Activated B cell treated with CpG ODN at 0.5 μM for 24 hours (primary cell): ENCODE measurements at places on chromosomes 7 and 10. TPM values are rescaled to one million over a fixed set of nuclear protein-coding genes. Genes with fewer than 3 reads are reported as not detected.

The DDC gene
- total RNA-seq, result not detected in 2 replicates

The MYH16 gene
- not detected in 2 replicates for total RNA-seq

The PLAC9 gene
- total RNA-seq, result not detected in 2 replicates

The NME8 gene
- total RNA-seq, result not detected in 2 replicates

The FXYD4 gene
- not detected in 2 replicates for total RNA-seq

The TRIL gene
- not detected in 2 replicates for total RNA-seq

The ZNF107 gene
- 40.3 and 50.5 TPM in 2 replicates for total RNA-seq

The LRRD1 gene
- total RNA-seq, result not detected in 2 replicates

The C10orf62 gene
- not detected in 2 replicates for total RNA-seq

- H3K27ac ChIP-seq, result no peak overlapping the region
- H3K4me3 ChIP-seq, result no peak overlapping the region
- H3K27me3 ChIP-seq, result peaks cover 4% of the 10 kb centered on the region
- no peaks in the 10 kb centered on the region for H3K4me1 ChIP-seq
- DNase-seq, result no peak
These were observed 71.9 kb upstream of the ADARB2 start for GRCh38 chr10:1809139-1809741.

- H3K4me1 ChIP-seq, result no peaks in the 10 kb centered on the region
- no peak overlapping the region for H3K4me3 ChIP-seq
- H3K27me3 ChIP-seq, result no peaks in the 10 kb centered on the region
- DNase-seq, result no peak
These were observed 241.9 kb upstream of the SP8 start for GRCh38 chr7:21028599-21028998.

GRCh38 chr10:80647173-80647833, 109.6 kb downstream of the SH2D4B start:
- H3K36me3 ChIP-seq, result no peaks in the 10 kb centered on the region
- no peak overlapping the region for H3K27ac ChIP-seq
- DNase-seq, result no peak

DNA sequence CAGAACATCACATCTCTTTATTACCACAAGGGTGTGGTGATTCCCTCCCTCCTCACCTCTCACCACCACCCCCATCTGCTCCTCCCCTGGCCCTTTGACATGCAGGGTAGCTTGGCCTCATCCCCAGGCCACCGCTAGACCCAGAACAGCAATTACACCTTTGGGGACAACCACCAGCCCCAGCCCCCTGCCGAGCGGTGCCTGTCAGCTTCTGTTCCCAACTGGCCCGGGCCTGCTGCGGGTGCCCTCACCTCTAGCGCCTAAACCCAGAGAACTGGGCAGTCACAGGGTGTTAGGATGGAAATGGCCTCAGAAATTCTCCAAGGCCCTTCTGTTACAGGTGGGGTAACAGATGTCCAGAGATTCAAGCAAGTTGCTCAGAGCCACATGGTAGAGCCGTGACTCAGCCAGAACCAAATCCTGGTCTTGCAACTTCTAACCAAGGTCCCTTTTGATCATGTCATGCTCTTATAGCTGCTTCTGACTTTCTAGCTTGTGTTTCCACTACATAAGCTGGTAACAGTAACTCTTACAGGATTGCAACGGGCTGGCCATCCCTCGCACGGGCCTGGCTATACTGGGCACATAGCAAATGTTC, 78.0 kb downstream of the PRKAG2 start:
- H3K4me3 ChIP-seq, result no peak overlapping the region
- H3K4me1 ChIP-seq, result peaks cover 27% of the 10 kb centered on the region
- no peak for DNase-seq

DNA sequence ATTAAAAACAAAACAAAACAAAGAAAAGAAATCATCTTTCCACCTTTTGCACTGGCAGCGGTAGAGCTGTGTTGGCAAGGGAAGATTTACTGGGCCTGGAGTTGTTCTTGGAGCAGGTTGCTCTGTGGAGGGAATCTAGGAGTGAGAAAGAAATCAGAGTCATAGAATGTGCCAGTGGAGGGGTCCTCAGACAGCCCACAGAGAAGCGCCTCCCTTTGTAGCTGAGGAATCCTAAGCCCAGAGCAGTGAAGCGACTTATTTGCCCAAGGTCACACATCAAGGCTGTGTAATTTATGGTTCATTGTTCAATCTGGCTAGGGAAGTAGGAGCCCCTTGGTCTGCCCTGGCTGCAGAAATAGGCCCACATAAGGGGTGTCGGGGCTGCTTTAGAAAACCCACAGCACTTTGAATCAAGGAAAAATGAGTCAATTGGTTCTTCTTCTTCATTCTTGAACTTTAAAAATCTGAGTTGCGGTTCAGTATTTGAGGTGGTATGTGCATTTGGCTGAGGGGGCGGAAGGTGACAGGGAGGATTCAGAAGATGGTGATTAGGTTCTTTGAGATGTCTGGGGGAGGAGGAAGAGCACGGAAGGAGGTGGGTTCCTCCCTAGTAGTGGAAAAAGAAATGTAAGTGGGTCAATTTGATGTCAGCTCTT, 253.7 kb downstream of the PTEN start:
- peaks cover 15% of the 10 kb centered on the region for H3K4me1 ChIP-seq
- no peak for DNase-seq
- H3K27ac ChIP-seq, result no peak overlapping the region
- H3K36me3 ChIP-seq, result no peaks in the 10 kb centered on the region
- no peaks in the 10 kb centered on the region for H3K27me3 ChIP-seq

DNA sequence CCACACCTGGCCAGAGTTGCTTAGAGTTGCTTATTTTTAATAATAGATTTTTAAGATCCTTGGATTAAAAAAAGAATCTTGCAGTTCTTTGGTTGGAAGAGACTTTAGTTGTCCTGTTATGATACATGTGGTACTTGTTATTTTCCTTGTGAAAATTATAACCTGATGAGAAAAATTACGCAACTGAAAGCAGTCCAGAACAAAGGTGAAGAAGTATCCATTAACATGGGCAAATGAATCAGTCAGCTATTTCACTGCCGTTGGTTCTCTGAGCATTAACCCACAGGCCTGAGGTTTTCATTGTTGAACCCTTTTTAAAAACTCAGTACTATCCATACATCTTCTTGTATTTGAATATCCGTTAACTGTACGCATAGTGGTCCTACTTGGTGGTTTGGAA, 68.2 kb downstream of the GALNT11 start:
- no peak for DNase-seq
- H3K4me1 ChIP-seq, result no peaks in the 10 kb centered on the region
- no peaks in the 10 kb centered on the region for H3K27me3 ChIP-seq
- peaks cover 4% of the 10 kb centered on the region for H3K36me3 ChIP-seq

DNA sequence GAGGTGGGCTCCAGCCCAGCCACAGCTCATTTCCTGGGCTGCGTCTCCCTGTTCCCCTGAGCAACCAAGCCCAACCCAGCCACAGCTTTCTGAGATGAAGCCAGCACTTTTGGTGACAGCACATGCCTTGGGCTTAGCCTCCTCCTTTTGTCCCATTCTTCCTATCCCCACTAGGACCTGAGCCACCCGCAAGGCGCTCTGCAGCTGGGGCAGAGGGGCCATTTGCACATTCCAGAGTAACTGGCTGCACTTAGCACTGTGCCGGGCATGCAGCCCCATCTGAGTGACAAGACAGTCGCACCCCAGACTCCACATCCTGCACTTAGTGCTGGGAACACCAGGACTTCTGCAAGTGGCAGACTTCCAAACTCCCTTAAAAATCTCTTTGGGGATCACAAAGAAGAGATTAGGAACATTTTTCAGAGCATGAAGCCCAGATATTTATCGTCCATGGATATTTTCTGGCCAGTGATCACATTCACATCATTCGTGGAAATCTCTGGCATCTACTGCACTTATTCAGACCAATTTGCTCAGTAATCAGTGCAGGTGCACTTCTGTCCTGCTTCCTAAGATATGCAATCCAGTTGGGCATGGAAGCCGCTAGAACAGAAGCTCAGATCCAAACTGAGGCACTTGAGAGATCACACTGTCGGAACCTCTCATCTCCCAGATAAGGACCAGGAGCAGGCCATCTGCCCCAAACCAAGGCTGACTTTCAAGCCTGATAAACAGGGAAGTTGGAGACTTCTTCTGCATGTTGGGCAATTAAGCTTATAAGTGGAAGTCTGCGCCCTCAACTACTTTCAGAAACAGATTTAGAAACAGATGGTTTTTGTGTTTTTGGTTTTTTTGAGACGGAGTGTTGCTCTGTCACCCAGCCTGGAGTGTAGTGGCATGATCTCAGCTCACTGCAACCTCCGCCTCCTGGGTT, 26.4 kb downstream of the CHST15 start:
- no peak for DNase-seq
- no peak overlapping the region for H3K4me3 ChIP-seq
- no peaks in the 10 kb centered on the region for H3K36me3 ChIP-seq

DNA sequence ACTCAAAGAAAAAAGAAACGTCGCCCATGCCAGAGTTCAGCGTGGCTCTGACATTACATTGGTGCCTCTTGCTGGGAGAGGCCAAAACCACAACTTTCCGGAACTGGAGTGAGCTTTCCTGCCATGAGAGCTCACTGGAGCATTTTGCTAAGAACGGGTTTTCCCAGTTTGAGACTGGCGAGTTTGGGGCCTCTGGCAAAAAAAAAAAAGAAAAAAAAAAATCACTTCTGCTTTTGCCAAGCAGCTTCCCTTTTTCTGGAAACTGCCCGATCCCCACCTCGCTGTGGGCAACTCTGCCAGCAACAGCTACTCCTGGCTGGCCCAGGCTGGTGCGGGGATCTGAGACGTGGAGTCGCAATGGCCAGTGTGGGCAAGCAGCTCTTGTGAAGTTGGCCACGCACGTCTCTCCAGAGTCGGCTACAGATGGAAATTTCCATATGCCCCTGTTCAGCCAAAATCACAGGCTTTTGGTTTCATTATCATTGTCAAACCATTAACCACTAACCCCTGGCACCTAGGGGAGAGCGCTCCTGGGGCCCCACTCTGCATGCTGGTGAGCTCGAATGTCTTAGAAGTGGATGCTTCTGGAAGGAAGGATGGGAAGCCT, 25.7 kb downstream of the PRKAG2 start:
- DNase-seq, result peak; percentile 42
- peak overlapping the region; percentile 85 for H3K27ac ChIP-seq
- peak overlapping the region; percentile 81 for H3K4me3 ChIP-seq

GRCh38 chr7:34361663-34362250, 296.3 kb upstream of the NPSR1 start:
- no peaks in the 10 kb centered on the region for H3K27me3 ChIP-seq
- no peaks in the 10 kb centered on the region for H3K4me1 ChIP-seq
- no peaks in the 10 kb centered on the region for H3K36me3 ChIP-seq
- no peak for DNase-seq
- H3K4me3 ChIP-seq, result no peak overlapping the region
- H3K27ac ChIP-seq, result no peak overlapping the region

DNA sequence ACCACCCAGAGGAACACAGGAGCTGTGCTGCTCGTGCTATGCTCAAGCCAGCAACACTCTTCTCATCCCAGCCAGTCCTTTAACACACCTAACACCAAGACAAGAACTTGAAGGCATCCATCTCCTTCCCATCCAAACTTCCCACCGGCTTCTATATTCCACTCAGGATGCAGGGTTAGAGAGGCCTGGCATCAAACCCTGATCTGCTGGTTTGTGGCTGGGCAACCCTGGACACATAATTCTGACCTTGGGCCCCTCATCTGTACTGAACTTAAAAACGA, 5.6 kb upstream of the MYO1G start:
- H3K36me3 ChIP-seq, result peaks cover 53% of the 10 kb centered on the region
- peak overlapping the region; percentile 98 for H3K4me3 ChIP-seq
- H3K4me1 ChIP-seq, result peaks cover 77% of the 10 kb centered on the region
- no peak for DNase-seq
- H3K27me3 ChIP-seq, result no peaks in the 10 kb centered on the region

DNA sequence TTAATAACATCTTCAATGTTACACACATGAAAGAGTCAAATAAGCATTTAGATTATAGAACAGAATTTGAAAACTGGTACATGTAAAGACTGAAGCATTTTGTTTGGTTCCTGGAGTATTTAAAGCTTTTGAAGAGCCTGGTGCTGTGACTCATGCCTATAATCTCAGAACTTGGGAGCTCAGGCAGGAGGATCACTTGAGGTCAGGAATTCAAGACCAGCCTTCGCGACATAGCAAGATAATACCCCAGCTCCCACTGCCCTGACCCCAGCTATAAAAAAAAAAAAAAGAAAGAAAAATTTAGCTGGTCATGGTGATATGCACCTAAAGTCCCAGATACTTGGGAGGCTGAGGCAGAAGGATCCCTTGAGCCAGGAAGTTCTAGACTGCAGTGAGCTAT, 87.8 kb downstream of the HDAC9 start:
- DNase-seq, result no peak
- H3K27ac ChIP-seq, result peak overlapping the region; percentile 50
- no peaks in the 10 kb centered on the region for H3K27me3 ChIP-seq
- peaks cover 14% of the 10 kb centered on the region for H3K4me1 ChIP-seq
- H3K36me3 ChIP-seq, result peaks cover 30% of the 10 kb centered on the region

DNA sequence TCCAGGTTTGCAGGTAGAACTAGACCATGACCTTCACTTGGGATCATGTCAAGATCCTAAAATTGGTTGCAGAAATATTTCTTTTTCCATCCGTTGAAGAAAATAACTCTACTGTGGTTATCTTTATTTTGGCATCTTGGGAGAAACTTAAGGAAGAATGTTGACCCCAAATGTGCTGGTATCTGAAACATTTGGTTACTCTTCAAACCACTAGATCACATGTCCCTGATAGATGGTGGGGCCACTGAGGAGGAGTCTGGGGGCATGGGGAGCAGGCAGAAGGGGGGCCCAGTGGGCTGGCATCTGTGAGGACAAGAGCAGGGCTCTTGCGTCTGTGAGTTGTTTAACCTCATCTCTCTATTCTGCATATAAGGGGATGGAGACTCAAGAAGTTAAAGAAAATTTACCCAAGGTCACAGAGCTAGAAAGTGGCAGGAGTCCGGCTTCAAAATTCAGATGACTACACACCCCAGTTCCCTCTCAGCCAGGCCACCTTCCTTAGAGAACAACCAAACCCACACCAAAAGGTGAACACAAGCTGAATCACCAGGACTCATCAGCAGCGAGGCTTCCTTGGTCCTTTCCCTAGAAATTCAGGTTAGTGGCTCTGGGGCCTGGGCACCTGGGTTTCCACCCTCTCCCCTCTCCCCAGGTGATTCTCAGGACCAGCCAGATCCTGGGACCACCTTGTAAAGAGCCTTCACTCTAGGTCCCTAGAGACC, 40.6 kb upstream of the SRGN start:
- no peak overlapping the region for H3K4me3 ChIP-seq
- H3K36me3 ChIP-seq, result no peaks in the 10 kb centered on the region
- no peaks in the 10 kb centered on the region for H3K27me3 ChIP-seq
- H3K4me1 ChIP-seq, result peaks cover 36% of the 10 kb centered on the region

- no peak overlapping the region for H3K27ac ChIP-seq
- no peak overlapping the region for H3K4me3 ChIP-seq
- no peaks in the 10 kb centered on the region for H3K4me1 ChIP-seq
- no peaks in the 10 kb centered on the region for H3K27me3 ChIP-seq
These were observed 316.0 kb downstream of the CXCL12 start for GRCh38 chr10:44068716-44069482.

GRCh38 chr7:45081670-45081974, 7.1 kb downstream of the NACAD start:
- H3K4me1 ChIP-seq, result no peaks in the 10 kb centered on the region
- DNase-seq, result no peak
- H3K27me3 ChIP-seq, result no peaks in the 10 kb centered on the region
- no peak overlapping the region for H3K27ac ChIP-seq
- no peak overlapping the region for H3K4me3 ChIP-seq
- peaks cover 9% of the 10 kb centered on the region for H3K36me3 ChIP-seq

GRCh38 chr10:71713135-71714030, 6.2 kb downstream of the C10orf105 start:
- no peak overlapping the region for H3K27ac ChIP-seq
- no peak for DNase-seq
- H3K4me3 ChIP-seq, result no peak overlapping the region
- peaks cover 41% of the 10 kb centered on the region for H3K4me1 ChIP-seq
- H3K36me3 ChIP-seq, result no peaks in the 10 kb centered on the region
- no peaks in the 10 kb centered on the region for H3K27me3 ChIP-seq

GRCh38 chr7:70415179-70415972, 716.6 kb upstream of the GALNT17 start:
- H3K27me3 ChIP-seq, result no peaks in the 10 kb centered on the region
- H3K27ac ChIP-seq, result no peak overlapping the region
- no peak for DNase-seq
- H3K4me3 ChIP-seq, result peak overlapping the region; percentile 24
